Peyer's patch (tissue), 4 donors: ENCODE measurements at places on chromosomes 1 and 21. TPM values are rescaled to one million over a fixed set of nuclear protein-coding genes. Genes with fewer than 3 reads are reported as not detected.
A peak's percentile ranks its signal among the peaks of the same experiment; 100 is the strongest.

- no peak for DNase-seq
Measured at GRCh38 chr1:100065969-100066227, 66.8 kb downstream of the SASS6 start.

GRCh38 chr1:43839056-43839455 lies 94.5 kb upstream of the ARTN start:
- no peak for DNase-seq

DNA sequence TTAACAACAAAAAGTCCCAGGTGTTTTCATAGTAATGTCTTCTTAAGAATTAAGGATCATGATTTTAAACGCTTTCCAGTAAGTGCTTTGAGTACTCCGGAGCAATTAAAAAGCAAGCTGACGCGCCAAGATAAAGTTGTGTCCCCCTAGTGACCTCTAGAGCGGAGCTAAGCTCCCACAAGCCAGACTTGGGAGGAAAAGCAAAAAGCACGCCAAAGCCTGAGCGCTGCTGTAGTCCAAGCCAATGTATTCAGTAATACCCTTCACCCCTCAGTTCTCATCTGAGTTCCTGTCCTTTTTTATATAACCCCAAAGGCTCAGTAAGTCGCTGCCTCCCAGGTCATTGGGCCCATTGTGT lies 3.5 kb upstream of the SLC44A5 start:
- no peak for DNase-seq

GRCh38 chr1:232213928-232214327 lies 416.0 kb downstream of the SIPA1L2 start:
- no peak for DNase-seq

- DNase-seq = no peak
Measured at GRCh38 chr21:45893740-45894449, 87.7 kb upstream of the COL6A1 start.

GRCh38 chr1:61058483-61059245 lies 23.7 kb upstream of the NFIA start:
- DNase-seq = no peak

- peak; percentile 71 for DNase-seq
Measured at GRCh38 chr1:54977533-54978297, 2.7 kb upstream of the TMEM61 start.

DNA sequence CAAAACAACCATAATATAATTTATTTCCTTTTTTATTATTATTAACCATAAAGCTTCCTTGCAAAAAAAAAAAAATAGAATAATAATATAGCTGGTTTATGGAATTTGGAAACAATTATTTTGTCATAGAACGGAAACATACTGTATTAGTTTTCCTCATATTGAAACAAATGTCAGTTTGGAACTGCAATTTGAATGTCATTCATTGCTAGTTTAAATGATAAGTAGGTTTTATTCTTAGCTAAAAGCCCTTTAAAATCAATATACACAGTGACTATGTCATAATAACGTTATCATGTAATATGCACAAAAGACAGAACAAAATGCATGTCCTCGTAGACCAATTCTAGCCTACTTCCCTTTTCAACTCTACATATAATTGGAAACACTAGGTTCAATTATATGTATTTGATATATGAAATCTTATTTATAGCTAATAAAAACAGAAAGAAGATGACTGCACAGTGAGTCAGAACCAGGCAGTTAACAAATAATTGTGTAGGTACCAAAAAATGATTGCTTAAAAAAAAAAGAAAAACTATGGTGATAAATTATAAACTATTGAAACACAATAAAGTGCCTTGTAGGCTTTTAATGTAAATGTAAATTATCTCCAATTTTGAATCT lies 85.2 kb upstream of the EXO1 start:
- DNase-seq = no peak

GRCh38 chr1:200625381-200625824 lies 4.9 kb upstream of the KIF14 start:
- no peak for DNase-seq

GRCh38 chr21:36005879-36006400 lies 54.4 kb downstream of the SETD4 start:
- no peak for DNase-seq

DNA sequence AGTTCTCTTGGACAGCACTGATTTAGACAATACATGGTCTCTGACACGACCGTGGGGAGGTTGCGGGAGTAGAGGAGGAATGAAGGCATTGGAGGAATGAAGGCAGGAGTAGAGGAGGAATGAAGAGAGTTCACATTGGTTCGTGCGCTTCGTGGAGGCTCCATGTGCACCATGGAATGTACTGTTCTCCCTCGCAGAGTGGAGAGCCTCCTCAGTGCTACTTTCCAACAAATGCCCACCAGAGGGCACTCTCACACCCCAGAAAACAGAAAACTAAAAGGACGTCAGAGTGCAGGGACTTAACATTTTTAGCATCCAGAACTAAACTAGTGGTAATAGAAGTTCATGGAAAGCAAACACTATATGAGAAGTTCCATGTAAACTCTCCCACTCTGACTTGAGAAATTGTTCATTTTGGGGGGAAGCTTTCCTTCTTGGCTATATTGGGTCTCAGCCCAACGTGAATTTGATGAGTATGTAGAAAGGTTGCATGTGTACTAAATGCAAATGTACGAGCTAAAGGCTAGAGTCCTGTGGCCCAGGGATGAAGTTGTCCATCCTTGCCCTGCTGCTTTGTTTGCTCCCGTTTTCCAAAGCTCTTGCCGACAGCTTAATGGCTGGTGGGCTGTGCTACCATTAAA lies 211.6 kb downstream of the LMX1A start:
- peak; percentile 76 for DNase-seq

GRCh38 chr21:44820851-44821250 lies 3.0 kb upstream of the SUMO3 start:
- DNase-seq = no peak

OR10Z1 gene
- total RNA-seq = not detected

PDZK1IP1 gene
- total RNA-seq = 55.5 TPM

CCDC27 gene
- not detected for total RNA-seq

TAF1A gene
- 2.9 TPM for total RNA-seq

S100A7A gene
- total RNA-seq = not detected

HORMAD1 gene
- total RNA-seq = not detected

TMPRSS15 gene
- total RNA-seq = 18.0 TPM
